ENCODE measurements at places on chromosomes 4 and X. TPM values are rescaled to one million over a fixed set of nuclear protein-coding genes. Genes with fewer than 3 reads are reported as not detected.

- no peak for DNase-seq
Measured at GRCh38 chrX:46957297-46957696, 45.1 kb downstream of the JADE3 start.

DNA sequence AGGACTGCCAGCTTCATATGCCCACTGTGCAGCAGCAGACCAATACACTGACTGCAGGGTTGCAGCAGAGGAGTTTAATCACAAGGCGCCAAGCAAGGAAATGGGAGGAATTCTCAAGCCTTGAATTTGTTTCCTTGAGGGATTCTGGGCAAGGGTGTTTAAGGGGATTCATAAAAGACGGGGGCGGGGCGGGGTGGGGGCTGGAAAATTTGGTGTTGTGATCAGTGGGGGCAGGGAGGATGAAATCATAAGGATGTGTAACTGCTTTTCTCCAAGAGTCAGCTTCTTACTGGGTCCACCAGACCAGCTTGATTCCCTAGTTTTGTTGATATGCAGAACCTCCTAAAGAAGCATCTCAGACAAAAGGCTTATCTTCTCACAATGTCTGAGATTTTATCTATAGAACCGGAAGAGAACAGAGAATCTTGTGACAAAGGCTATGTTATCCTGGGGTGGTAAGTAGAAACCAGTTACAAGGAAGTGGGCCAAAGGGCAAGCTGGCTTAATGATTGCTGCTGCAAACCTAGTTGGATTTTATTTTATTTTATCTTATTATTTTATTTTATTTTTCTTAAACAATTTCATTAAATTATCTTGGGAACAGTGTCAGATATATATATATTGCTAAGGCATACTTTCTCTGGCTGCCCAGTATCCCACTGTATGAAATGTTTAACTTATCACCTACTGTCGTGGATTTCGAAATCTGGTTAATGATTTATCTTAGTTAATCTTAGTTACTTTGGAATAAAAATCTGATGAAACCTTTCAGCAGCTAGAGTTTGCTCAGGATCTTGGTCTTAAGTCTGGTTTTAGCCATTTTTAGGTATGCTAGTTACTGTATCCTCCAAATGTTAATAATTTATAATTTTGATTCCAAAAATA, 276.4 kb downstream of the RPA4 start:
- no peak for DNase-seq

- DNase-seq = no peak
Measured at GRCh38 chrX:83077606-83078005, 430.5 kb upstream of the POU3F4 start.

DNA sequence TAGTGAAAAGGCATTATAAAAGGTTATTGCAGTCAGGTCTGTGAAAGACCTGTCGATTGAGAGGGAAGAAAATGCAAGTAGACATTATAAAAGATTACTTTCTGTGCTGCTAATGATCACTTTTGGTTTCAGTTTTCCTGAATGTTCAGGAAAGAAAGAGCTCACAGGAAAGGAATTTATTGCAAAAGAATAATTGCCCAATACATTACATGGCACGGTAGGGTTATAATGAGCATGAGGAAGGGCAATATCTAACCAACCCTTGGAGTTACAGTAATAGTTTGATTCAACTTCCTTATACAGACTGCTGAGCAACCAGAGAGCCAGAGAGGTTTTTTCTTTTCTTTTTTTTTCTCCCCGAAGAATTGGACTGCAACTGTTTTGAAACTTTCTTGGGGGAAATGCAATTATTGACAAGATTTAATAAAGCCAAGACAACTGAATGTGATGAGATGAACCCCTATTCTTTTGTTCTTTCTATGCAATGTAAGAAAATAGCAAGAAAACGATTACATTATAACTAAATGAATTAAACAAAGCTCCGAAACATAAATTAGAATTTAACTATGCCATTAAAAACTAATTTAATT, 247.0 kb downstream of the C4orf33 start:
- no peak for DNase-seq

DNA sequence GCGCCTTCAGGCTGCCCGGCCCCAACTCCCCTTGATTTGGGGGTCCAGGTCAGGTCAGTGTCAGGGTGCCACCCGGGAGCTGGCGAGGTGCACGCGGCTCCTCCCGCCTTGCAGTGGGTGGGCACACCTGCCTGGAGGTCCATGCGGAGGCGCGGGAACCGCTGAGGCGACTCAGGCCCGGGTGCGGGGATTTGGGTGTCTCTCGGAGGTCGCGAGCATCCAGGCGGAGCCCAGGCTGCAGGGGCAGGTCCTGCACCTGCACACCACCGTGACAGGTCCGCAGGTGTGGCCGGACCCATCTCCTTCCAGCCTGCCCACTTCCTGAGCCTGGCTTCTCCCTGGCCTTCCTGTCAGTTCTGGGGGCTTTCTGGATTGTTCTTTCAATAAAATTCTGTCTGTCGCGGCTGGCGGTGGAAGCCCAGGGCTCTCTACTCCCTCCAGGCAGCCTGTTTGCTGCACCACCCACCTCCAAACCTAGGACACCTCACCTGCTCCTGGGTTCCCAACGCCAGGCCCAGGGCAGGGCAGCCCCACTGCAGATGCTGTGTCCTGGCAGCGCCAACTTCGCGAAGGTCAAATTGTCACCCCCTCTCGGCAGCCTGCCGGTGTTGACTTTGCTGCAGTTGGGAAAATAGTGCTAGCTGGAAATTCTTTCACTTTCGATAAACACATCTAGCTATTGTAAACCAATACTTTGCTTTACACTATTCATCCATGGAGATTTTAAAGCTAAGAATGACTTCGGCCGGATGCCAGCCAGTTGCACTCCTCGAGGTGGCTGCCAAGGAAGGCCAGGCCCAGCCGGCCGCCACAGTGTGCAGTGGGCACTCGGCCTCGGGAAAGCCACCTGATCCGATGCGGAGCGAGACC, 35.9 kb downstream of the FGFRL1 start:
- DNase-seq = peak; percentile 42

DNA sequence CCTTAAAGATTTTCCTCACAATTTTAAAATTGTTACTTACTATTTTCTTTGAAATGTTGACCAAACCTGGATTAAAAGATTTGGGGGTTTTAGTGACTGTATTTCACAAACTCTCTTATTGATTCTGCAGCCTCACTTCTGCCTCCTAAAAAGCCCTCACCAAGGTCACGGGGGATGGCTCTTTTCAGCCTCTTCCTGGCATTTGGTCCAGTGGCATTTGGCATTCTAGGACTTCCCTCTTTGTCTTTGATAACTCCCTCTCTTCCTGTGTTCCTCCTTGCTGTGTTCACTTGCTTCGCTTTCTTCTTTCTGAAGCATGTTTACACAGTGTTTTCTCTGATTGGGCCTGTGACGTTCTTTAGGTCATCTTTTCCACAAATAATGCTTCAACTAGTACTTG, 21.5 kb downstream of the PKD2 start:
- no peak for DNase-seq

- DNase-seq = peak; percentile 19
Measured at GRCh38 chr4:2923668-2924173, 39.5 kb downstream of the NOP14 start.

DNA sequence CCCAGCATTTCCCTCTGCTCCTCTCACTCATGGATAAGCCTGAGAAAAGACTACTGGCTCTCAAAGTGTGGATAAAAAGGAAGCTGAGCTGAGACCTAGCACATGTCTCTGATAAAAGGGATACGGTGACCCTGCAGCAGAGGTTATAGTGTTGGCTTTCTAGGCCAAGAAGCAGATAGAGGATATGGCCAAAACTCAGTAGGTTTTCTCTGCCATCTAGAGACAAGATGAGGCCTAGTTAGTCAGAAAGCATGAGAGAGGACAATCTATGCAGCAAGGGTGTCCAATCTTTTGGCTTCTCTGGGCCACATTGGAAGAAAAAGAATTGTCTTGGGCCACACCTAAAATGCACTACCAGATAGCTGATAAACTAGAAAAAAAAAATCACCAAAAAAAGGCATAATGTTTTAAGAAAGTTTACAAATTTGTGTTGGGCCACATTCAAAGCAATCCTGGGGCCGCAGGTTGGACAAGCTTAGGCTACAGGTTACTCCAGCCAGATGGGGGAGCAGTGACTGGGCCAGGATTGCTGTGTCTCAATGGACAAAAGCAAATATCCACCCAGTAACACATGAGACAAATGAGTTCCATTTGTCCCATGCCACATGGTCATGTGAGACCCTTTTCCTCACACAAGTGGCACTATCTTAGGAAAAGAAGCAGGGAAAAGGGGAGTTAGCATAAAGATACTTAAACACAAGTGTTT, 411.4 kb downstream of the INPP4B start:
- no peak for DNase-seq

- no peak for DNase-seq
Measured at GRCh38 chr4:115334736-115335411, 221.5 kb upstream of the NDST4 start.

DNA sequence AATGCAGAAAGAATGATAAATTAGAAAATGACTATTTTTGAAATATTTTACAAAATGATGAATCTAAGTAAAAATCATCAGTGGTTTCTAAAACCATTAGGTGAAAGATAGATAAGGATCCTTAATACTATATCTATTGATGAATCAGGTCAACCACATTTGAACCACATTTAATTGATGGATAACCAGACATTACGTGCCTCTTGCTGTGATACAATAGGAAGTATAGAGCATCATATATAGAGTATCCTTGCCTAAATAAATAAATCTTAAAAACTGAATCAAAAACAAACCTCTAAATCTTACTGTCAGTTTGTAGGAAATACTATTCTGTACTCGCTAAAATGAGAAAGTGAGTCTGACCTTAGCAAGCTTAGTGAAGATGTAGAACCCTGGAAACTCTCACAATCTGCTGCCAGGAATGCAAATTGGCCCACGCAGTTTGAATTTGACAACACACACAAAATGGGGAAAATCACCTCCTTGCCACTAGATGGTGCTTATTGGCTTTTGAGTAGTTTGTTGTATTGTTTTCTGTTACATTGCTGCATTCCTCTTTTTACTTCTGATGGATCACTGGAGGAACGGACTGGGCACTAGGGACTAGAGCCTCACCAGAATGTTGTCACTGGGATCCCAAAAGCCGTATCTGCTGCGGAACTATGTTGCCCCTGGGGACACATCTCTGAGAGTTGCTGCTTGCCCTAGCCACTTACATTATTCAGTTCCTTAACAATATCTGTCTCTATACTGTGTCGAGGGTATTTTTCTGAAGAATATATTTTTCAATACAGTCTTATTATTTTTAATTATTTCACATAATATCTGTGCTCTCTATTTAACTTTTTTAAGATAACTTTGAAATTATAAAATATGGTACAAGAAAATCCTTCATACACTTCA, 25.4 kb upstream of the SLAIN2 start:
- no peak for DNase-seq

DNA sequence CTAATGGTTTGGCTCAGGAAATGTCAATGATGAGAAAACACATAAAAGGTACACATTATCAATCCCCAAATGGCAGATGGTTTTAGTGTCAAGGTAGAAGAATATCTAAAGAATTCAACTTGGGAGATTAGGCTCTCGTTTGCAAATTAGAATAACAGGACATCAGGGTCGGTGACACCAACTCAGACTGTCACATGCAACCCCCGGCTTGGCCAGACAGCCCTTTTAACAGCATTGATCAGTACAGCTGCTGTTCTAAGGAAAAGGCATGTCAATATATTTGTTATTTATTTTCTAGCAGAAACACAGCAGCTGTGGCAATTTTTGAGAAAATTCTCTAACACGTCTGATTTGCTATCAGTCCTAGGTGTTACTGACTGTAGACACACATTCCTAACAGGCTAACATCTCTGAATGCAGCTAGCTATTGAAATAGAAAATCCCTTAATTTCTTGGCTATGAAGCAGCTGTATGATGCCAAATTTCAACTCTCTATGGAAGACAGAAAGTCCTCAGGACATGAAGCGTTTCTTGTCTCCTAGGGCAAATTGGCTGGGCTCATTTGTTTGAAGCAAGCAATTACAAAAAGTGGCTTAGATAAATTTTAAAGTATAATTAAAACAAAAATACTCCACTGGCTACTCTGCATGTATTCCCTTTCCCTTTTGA, 269.0 kb upstream of the CXXC4 start:
- no peak for DNase-seq

GRCh38 chr4:111802191-111802590, 343.1 kb upstream of the FAM241A start:
- no peak for DNase-seq

DNA sequence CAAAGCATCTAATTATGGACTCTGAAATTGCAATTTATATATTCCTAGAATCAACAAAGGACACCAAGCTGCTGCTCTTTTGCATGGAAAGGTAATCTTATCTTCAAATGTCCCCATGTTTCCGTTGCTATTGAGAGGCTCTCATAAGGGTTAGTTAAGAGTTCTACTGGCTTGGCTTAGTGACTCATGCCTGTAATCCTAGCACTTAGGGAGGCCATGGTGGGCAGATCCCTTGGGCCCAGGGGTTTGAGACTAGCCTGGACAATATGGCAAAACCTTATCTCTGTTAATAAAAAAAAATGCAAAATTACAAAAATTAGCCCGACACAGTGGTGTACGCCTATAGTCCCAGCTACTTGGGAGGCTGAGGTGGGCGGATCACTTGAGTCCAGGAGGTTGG, 93.4 kb upstream of the RAPGEF2 start:
- no peak for DNase-seq

DNA sequence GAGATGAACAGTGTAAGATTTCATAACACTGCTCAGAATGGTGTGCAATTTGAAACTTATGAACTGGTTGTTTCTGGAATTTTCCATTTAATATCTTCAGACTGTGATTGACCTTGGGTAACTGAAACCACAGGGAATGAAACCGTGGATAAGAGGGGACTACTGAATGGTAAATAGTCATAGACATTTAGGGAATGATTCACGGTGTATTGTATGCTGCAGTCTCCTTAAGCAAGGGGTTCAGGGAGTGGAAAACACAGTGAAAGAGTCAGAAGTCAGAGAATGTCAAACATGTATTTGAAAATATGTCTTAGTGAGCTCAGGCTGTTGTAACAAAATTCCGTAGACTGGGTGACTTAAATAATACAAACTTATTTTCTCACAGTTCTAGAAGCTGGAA, 398.2 kb upstream of the DIPK2B start:
- DNase-seq = no peak

DNA sequence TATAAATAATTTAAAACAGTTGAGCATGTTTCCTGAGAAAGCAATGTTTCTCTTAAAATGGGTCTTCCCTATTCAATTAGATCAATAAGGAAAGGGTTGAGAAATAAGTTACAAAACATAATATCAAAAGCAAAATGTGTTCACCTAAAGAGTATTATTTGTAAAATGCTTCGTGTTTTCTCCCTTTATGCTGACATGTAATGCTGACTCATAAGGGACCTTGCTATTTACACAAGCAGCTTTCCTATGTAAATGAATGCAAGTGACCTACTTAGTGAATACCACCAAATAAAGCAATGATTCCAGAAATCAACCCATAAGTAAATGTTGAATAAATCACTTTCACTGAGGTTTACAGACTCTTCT, 91.5 kb downstream of the ELOVL6 start:
- no peak for DNase-seq

The LINC00632 gene
- 122 TPM for total RNA-seq

The KCND1 gene
- total RNA-seq = 0.47 TPM

The MAP7D2 gene
- total RNA-seq = 0.74 TPM

The HSFX2 gene
- total RNA-seq = not detected

The HSFX1 gene
- 2.7 TPM for total RNA-seq

The EGFL6 gene
- total RNA-seq = not detected

The OTC gene
- total RNA-seq = not detected

The NPNT gene
- 4.9 TPM for total RNA-seq

The NPY1R gene
- 0.69 TPM for total RNA-seq

The SSX4 gene
- not detected for total RNA-seq

The PASD1 gene
- total RNA-seq = not detected

The PCDH10 gene
- 0.05 TPM for total RNA-seq

The ADRA2C gene
- 5.9 TPM for total RNA-seq

The CDK16 gene
- total RNA-seq = 155 TPM

The RTL5 gene
- total RNA-seq = 2.5 TPM
